ENCODE measurements at places on chromosomes 11 and 22. TPM values are rescaled to one million over a fixed set of nuclear protein-coding genes. Genes with fewer than 3 reads are reported as not detected.

OVOL1 gene
- total RNA-seq, result not detected

GRCh38 chr11:59614277-59615119 lies 1.1 kb downstream of the OSBP start:
- no peak for DNase-seq
- H3K27ac ChIP-seq, result peak overlapping the region; percentile 94
- no peaks in the 10 kb centered on the region for H3K27me3 ChIP-seq
- peak overlapping the region; percentile 94 for H3K4me3 ChIP-seq
- peaks cover 6% of the 10 kb centered on the region for H3K36me3 ChIP-seq

DNA sequence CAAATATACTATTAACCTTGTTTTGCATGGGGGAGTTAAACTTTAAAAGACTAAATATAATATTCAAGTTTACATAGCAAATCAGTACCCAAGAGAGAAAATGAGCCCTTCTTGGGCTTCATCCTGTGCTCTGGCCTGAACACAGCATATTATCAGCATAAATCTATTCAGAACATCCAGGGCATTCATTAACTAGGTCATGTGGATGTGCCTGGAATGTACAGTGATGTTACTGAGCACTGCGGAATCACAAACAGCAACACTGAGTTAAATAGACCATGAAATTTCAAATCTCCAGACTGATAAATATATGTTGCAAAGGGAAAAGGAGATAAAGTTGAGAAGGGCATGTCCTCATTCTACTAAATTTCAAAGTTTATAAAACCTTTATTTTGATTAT lies 426.4 kb downstream of the AASDHPPT start:
- H3K4me3 ChIP-seq, result no peak overlapping the region

DNA sequence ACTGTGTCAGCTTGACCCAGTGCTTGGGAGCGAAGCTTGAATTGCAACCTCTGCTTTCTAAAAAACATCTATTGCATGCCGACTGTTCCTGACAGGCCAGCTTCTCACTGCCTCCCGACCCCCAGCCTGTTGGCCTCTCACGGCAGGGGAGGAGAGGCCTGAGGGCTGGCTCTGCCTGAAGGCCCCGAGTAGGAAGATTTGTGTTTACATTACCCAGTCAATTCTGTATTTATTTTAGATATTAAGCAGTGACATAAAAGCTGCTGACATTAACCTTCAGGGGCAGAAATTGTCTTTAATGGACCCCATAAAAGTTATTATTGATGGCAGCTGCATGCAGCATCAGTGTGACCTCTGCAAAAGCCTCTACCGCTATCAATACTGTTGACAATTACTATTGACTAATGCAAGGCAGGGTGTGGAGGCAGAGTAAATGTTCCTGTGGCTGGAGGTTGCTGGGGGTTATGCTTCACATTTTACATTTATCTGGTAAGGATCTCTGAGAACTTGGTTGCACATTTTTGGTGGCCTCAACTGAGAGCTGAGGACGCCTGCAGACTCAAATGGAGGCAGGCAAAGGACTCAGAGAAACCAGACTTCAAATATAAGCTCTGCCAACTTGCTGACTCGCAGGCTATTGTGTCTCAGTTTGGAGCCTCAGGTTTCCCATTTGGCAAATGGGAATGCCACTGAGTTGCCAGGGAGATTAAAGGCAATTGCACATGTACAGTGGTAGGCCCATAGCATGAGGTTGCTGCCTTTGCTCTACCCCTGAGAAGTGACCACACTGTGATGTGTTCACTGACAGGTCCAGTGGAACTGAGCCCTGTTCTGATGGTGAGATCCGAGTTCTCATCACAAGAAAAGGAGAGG lies 380.5 kb downstream of the TENM4 start:
- DNase-seq, result no peak
- peaks cover 4% of the 10 kb centered on the region for H3K36me3 ChIP-seq
- peaks cover 35% of the 10 kb centered on the region for H3K4me1 ChIP-seq
- no peaks in the 10 kb centered on the region for H3K27me3 ChIP-seq
- H3K4me3 ChIP-seq, result no peak overlapping the region

DNA sequence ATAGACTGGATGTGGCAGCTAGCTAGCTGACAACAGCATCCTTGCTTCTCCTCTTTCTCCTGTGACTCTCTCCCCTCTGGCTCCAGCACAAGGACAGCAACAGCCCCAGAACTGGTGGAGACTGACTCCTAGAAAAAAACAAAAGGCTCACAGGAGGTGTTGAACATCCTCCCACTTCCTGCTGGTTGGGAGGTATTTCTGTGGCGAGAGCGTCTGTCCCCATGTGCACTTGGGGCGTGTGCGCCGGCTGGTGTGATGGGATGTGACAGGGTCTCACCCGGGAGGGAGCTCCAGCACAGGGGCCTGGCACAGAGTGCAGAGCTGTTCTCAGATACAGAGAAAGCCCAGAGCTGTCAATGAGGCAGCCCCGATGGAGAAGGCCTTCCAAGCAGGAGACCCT lies 107.2 kb upstream of the E2F8 start:
- H3K4me3 ChIP-seq, result no peak overlapping the region
- H3K27ac ChIP-seq, result no peak overlapping the region
- no peak for DNase-seq
- peaks cover 15% of the 10 kb centered on the region for H3K4me1 ChIP-seq
- peaks cover 87% of the 10 kb centered on the region for H3K27me3 ChIP-seq
